ENCODE measurements at places on chromosomes 1 and 21.
A peak's percentile ranks its signal among the peaks of the same experiment; 100 is the strongest.

GRCh38 chr1:15620902-15621682 is 3.8 kb downstream of the DDI2 start:
- DNase-seq = no peak

GRCh38 chr1:103514920-103515503 is 10.5 kb upstream of the RNPC3 start:
- peak; percentile 49 for DNase-seq

- no peak for DNase-seq
These were observed 51.2 kb downstream of the DIP2A start for GRCh38 chr21:46509741-46510502.

GRCh38 chr1:172083191-172083590 is 241.9 kb downstream of the DNM3 start:
- no peak for DNase-seq

DNA sequence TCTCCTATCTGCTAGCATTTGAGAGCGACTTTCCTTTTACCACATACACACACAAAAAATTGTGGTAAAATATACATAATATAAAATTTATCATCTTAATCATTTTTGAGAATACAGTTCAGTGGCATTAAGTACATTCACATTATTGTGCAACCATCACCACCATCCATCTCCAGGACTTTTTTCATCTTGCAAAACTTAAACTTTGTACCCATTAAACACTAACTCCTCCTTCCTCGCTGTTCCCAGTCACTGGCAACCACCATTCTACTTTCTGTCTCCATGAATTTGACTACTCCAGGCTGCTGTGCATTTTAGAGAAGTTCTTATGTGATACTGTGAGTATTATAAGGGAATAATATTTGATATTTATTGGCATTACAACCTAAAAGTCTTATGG is 181.3 kb downstream of the C1orf21 start:
- no peak for DNase-seq

- no peak for DNase-seq
These were observed at the start of gene SLC27A3 for GRCh38 chr1:153774780-153775457. TSS of gene SLC27A3 (plus strand) at chr1:153775407. CDS start at chr1:153775498, 91 bp downstream.

- DNase-seq = no peak
These were observed 166.2 kb downstream of the URB2 start for GRCh38 chr1:229792012-229792975.

DNA sequence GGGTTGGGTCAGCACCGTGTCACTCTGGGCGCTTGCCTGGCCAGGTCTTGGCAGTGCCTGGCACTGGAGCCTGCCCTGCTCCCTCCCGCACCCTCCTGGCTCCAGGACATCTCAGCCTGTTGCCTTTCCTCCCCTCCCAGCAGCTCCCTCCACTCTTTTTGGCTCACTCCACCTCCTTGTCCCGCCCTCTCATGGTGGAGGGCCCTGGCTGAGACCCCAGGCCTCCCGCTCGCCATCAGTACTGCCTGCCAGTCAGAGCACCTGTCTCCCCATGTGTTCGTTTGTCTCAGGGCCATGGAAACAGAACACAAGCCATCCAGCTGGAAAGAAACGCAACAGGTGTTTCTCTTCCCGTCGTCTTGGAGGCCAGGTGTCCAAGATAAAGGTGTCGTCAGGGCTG is 61.0 kb downstream of the B3GALT5 start:
- no peak for DNase-seq

GRCh38 chr1:201268604-201269151 is 14.6 kb upstream of the PKP1 start:
- no peak for DNase-seq

DNA sequence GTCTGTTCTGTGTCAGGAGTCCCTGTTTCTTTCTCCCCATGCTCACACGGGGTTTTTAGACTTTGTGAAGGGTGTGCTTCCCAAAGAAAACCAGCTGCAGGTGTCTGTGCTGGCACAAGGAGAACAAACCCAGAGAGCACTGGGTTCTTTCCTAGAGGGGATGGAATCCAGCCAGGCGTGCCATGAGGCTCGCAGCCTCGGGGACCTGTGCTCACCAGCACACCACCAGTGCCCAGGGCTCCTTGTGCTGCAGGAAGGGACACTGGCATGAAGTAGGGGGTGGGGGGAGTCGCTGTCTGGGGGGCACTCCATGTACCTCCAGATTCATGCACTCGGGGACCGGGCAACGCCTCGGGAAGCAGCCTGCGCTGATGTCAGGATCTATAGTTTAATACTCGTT is 57.9 kb downstream of the AGPAT3 start:
- DNase-seq = no peak

DNA sequence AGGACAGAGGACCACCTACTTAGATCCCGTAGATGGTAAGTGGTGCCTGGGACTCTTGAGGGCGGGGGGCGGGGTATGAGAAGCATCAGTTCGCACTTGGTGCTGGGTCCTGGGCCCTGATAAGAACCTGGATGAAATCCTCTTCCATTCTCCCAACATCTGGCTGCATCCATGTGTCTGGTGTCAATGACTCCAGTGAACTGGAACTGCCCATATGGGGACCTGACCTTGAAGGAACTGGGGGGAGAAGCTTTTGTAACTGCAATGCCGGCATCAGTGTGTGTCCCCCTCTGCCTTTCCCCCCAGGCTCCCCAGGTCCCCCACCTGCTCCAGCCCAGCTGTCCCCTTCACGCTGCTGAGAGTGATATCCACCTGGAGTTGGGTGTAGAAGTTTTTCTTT is 49.7 kb upstream of the EPB41 start:
- DNase-seq = no peak
